ENCODE measurements at places on chromosomes 3 and 15.

DNA sequence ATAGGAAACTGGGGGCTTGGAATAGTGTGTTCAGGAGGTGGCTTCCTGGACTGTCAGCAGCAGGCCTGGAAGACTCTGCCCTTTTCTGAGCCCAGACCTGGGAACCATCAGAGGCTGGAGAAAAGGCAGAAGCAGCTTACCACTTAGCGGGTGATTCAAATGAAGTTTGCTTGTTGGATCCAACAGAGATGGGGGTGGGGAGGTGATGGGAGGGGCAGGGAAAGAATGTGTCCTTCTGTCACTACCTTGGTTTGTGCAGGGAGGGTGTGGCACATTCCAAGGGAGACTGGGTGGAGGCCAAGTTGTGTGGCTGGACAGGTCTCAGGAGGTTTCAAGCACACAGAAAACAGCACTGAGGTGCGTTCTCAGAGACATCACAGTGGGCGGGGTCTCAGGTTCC, 58.8 kb downstream of the TRAK1 start:
- DNase-seq = no peak

DNA sequence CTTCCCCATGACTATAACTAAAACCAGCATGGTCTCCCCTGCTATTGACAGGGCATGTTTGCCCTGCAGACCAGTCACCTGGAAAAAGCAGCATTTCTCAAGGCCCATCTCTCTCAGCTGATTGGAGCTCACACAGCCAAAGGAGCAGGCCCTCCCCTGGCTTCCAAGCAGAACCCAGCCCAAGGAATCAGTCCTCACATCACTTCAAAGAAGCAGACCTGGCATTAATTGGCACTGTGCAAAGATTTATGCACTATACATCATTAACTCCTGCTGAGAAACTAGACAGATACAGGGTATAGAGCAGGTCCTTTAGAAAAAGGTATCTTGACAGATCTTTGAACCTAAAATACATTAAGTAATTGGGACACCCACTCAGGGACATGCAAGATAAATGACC, 323.8 kb upstream of the PPP2R3A start:
- DNase-seq = no peak

- DNase-seq = no peak
These were observed 32.2 kb upstream of the ABHD17C start for GRCh38 chr15:80662757-80663553.

DNA sequence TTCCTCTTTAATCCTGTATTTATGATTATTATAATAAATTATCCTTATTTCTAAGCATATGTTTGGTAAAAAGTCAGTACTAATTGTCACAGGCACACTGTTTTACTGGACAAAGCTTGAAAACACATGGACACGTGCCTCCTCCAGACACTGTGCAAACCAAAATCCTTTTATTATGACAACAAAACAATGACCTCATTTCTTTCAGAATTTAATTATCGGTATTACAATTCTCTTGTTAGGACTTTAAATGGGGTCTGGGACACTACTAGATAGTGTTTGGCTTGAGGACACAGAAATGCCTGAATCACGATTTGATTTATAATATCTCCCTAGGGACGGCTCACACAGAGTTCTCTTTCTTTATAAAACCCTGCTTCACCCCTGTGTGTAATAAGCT, 107.3 kb upstream of the IGSF10 start:
- no peak for DNase-seq

DNA sequence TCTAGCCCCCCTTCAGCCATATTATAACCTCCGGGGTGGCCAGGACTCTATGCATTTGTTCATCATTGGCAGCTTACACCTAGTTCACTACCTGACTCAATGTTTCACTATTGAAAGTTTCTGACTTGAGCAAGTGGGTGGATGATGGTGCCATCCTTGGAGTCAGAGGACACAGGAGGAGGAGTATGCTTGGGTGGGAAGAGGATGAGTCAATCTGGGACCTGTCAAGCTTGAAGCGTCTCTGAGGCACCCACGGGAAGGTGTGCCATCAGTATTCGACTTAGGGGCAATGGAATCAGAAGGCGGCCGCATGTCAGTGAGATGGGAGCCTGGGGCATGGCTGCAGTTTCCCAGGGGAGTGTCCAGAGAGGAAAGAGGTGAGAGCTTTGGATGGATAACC, 133.3 kb downstream of the EPHB1 start:
- DNase-seq = no peak

GRCh38 chr3:30114918-30115317, 491.5 kb upstream of the TGFBR2 start:
- no peak for DNase-seq

DNA sequence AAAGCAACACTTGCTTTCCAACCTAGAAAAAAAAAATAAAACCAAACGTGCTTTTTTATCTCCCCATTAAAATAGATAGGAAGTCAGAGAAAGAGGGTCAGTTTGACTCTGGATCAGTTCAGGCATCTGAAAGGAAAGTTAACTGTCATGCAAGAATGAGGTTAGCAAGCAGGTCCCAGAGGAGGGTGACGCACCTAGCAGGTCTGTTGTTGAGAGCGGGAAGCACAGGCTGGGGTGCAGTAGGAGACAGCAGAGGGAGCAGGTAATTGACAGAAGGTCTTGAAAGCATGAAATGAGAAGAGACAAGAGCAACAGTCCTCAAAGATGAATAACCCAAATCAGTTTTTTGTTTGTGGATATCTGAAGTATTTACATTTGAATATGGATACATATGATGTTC, 82.5 kb downstream of the ANO10 start:
- no peak for DNase-seq

- no peak for DNase-seq
These were observed 43.4 kb downstream of the EEFSEC start for GRCh38 chr3:128196647-128197046.

DNA sequence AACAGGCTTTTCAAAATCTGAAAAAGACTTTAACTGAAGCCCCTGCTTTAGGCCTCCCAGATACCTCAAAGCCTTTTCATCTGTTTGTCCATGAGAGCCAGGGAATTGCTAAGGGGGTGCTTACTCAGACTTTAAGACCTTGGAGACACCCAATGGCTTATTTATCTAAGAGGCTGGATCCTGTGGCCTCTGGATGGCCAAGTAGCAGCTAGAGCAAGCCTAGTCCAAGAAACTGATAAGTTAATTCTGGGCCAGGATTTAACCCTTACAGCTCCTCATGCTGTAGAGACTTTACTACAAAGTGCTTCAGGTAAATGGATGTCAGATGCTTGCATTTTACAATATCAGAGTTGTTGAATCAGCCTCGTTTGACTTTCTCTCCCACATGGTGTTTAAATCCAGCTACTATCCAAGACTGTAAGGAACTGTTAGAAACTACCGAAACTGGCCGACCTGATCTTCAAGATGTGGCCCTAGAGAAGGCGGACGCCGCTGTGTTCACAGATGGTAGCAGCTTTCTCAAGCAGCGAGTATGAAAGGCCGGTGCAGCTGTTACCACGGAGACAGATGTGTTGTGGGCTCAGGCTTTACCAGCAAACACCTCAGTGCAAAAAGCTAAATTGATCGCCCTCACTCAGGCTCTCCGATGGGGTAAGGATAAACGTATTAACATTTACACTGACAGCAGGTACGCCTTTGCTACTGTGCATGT, 3.3 kb downstream of the DET1 start:
- DNase-seq = no peak

DNA sequence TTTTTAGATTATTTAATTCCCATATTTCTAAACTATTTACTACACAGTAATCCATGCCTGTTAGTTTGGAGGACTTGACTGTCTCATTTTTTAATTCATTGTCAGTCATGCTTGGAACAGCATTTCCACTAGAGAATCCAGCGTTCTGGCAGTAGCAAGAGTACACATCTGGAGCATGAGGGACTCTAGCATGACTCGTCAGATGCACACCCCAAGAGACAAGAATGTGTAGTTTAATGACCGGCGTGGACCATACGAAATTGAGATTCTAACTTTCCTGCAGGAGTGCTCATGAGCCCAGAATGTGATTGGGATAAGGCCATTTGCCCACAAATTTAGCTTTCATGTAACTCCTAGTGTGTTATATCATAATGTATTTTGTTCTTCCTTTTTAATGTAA, 48.9 kb downstream of the ASB7 start:
- DNase-seq = no peak

DNA sequence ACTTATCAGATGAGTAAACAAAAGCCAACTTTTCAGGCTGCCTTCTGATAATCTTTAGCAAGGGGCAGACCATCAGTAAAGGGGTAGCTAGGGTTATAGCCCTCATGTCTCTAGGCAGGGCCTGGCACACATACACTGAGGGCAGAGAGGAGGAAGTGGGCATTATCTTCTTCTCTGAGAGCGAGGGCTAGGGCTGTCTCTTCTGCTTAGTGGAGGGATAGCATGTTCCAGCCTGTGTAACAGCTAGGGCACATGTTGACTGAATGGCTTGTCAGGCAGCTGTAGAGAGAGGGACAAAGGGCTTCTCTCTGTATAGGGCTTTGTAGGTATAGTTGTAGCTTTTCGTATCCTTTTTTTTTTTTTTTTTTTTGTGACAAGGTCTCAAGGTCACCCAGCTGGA, 17.8 kb downstream of the CRTC3 start:
- DNase-seq = no peak

GRCh38 chr3:43893727-43894126, 203.0 kb downstream of the ABHD5 start:
- no peak for DNase-seq

- DNase-seq = no peak
These were observed 7.3 kb upstream of the CD96 start for GRCh38 chr3:111534701-111535100.

DNA sequence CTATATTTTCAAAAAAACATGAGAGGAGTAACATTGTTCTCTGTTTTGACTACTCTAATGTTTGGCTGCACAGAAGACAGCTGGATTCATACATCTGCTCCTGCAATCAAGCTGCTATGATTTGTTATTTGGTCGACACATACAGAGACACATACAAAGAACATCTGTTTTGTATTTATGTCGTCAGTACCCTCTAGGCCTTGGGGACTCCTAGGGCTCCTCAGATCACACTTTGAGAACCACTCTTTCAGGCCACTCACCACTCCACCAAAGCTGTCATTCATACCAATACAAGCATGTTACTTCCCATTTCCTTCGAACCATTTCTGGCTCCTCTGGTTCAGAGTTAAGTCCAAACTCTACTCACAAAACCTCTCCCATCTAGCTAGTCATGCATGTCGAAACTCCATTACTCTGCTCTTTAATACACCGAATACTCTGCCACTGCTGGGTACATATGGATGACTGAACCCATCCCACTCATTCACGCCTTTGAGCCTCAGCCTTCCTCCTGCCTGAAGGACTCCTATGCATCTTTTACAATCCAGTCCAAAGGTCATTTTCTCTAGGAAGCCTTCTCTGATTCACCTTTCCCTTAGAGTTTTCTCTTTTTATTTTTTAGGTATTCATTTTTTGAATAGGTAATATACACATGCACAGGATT, 102.9 kb upstream of the ARHGEF3 start:
- DNase-seq = no peak

DNA sequence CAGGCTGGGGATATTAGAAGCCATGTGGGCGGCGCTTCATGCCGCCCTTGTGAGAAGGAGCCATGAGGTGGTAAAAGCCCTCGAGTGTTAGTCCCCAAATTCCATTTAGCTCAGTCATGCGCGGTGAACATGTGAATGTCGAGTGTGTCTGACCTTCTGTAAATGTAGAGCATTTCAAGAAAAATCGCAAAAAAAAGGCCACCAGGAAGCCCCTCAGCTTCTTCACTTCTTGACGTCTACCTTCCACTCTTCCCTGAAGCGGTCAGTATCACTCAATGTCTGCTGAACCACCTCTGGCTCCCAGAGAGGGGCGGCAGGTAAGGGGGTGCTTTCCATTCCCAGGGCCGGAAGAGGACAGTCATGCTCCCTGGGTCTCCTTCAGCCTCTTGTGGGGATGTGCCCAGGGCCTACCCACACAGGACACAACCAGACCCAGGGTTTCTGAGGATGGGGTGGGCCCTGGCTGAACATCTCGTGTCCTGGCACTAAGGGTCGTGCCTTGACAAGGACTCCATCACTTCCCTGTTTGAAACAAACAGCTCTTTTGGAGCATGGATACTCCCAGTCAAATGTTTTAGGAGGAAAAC, 274.9 kb downstream of the FAM43A start:
- no peak for DNase-seq

- no peak for DNase-seq
These were observed 36.0 kb downstream of the THBS1 start for GRCh38 chr15:39616731-39617455.

GRCh38 chr3:39189150-39189958, 3.0 kb downstream of the XIRP1 start:
- no peak for DNase-seq

GRCh38 chr3:62884096-62884870, 9.1 kb upstream of the CADPS start:
- DNase-seq = no peak

DNA sequence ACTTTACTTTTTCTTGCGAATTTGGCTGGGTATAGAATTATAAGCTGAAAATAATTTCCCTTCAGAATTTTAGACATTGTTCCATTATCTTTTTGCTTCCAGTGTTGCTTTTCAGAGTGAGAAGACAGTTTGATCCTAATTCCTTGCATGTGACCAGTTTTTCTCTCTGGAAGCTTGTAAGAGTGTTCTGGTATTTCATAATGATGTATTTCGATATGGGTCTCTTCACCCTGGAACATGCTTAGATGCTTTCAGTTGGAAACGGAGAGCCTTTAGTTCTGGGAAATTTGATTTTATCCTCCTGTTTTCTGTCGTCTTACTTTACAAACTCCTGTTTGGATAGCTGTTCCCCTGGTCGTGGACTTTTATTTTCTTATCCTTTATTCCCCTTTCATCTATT, 13.9 kb downstream of the ALPK3 start:
- DNase-seq = no peak

DNA sequence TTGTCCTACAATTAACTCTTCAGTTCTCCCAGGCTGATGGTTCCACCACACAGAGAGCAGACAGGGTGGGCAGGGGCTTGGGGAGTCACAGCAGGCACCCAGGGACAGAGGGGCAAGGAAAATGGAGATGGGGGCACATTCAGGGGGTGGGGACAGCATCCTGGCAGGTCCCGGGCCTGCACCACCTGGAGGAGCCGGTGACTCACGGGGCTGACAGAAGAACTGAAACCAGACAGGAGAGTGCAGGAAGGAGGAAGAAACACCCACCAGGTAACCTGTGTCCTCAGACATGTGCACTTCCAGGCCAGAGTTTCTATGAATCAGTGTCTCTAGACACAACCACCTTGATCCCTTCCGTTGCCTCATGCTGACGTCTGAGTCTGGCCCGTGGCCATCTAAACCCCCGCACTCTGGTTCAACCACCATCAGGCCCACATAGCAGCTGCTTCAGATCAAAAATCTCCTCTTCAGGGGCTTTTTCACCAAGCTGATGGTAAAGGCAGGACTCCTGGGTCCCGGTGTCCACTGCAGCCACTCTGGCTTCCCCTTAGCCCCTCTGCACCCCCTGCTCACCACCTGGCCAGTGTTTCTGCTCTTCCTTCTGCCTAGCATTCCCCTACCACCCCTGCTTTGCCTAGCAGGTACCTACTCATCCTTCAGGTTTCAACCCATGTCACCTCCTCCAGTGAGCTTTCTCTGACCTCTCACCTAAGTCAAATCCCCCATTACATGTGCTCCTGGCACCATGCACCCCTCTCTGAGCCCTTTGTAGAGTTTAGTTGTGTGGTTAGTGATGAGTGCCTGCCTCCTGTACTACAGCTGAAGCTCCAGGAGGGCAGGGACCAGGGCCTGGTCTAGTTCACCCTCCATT, 16.5 kb upstream of the CYP11A1 start:
- DNase-seq = peak; percentile 48
